ENCODE measurements at places on chromosomes 16 and 17.

GRCh38 chr17:68600067-68600930 is 868 bp downstream of the FAM20A start:
- DNase-seq = no peak

DNA sequence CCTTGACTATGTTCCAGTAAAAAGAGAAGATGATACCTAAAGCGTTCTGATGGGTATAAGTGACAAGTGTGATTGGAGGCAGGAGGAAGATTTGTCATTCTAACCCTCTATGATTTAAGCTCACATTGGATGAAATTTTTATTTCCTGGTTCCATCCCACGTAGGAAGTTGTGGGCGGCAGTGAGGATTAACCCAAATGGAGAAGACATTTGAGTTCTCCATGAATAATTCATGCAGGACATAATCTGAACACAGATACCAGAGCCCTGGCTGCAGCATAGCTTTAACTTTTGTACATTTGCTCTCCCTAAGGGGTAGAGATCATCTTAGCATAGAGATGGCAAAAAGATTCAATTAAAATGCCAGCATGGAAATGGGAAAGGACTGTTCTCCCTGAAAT is 146.3 kb downstream of the SLC39A11 start:
- DNase-seq = no peak

DNA sequence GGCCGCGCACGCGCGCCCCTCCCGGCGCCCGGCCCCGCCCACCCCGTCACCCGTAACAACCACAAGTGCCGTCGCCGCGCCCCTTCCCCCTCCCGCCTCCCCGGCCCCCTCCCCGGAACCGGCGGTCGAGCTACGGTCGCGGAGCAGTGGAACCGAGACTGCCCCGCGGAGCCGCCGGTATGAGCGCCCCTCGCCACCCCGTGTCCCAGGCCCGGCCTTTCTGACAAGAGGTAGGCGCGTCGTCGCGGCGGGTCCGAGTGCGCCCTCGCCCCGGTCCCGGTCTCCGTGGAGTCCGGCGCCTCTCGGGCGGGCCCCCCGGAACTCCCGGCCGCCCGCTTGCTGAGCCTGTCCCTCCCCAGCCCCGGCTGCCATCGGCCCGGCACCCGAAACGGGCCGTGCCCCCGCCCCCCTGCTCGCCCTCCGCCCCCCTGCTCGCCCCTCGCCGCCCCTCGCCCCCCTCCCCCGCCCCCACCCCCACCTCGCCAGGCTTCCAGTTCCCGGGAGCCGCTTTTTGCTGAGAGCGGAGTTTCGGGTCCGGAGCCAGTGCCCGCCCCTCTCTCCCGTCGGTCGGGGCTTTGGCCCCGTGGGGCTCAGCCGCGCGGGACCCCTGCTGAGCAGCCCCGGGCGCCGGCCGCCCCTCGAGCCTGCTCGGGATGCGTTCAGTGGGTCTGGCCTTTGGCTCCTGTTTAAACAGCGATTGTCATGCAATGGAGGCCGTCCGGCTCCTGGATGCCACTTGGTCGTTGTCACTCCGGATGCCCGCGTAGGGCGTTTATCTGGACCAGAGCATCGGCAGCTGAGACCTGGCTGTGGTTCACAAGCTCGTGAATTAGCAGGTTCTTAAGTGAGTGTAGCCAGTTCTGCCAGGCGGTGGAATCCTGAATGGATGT is at the start of gene SEC14L1:
Gene SEC14L1, plus strand, starts transcription at position 92 of the 890 bp plus-strand sequence. CDS start 2,628 bp downstream, outside the sequence.
- DNase-seq = no peak

GRCh38 chr16:54076006-54076504 is 210.5 kb downstream of the IRX3 start:
- DNase-seq = no peak

DNA sequence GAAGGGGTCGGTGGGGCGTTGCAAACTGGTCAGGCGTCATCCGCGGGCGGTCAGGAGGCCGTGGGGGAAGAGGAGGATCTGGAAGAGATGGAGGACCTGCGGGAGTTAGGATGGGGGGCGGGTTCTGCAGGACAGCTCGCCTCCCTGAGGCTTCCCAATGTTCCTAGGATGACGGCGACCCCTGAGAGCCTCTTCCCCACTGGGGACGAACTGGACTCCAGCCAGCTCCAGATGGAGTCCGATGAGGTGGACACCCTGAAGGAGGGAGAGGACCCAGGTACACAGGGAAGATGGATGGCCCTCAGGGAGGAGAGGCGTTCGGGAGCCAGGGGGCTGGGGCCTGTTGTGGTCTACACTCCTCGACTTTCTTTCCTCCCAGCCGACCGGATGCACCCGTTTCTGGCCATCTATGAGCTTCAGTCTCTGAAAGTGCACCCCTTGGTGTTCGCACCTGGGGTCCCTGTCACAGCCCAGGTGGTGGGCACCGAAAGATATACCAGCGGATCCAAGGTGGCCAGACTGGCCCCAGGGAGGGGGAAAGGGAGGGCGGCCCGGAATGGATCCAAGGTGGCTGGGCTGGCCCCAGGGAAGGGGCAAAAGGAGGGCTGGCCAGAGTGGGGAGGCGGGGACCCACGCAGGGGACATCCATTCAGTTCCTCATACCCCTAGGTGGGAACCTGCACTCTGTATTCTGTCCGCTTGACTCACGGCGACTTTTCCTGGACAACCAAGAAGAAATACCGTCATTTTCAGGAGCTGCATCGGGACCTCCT is 839 bp downstream of the PLD2 start:
- DNase-seq = no peak

DNA sequence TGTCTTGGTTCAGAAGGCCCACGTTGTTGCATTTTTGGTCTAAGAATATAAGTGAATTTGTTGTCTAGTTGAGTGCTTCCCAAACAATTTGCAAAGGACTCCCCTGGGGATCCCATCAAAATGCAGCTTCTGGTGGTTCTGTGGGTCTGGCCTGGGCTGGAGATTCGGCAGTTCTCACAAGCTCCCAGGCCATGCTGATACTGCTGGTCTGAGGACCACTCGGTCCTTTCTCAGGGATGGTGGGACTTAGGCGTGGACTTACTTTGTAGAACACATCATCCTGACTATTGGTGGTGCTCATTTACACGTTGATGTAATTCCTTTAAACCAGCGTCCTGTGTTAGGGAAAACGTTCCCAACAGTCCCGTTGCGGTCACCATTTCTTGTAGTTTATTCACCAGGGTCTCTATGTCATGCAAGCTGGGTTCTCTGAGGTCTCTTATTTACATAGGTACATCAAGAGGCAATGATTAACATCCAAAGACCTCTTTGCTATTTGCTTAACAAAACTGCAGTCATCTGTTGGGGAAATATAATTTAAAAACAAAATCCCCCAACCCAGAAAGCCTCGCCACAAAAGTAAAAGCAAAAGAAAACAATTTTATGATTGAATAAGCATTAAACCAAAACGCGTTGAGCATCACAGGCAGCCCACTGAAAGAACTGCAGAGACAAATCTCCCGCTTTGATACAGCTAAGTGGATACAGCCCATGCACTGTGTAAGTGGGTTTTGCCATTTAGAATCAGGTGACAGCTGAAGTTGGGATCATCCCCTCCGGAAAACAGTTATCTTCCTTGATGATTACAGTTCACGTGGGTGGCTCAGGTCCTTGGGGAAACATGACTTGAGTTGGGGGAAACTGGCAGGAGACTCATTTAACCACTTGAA is 39.0 kb upstream of the SEC14L1 start:
- DNase-seq = no peak

All from kidney epithelial cell (primary cell).